Stimulated activated CD4-positive, alpha-beta T cell treated with anti-CD3 and anti-CD28 coated beads, Interleukin-1b, Interleukin-23, amount 100 ng/mL, for 1 hour (primary cell): ENCODE measurements at places on chromosomes 7 and 10.

DNA sequence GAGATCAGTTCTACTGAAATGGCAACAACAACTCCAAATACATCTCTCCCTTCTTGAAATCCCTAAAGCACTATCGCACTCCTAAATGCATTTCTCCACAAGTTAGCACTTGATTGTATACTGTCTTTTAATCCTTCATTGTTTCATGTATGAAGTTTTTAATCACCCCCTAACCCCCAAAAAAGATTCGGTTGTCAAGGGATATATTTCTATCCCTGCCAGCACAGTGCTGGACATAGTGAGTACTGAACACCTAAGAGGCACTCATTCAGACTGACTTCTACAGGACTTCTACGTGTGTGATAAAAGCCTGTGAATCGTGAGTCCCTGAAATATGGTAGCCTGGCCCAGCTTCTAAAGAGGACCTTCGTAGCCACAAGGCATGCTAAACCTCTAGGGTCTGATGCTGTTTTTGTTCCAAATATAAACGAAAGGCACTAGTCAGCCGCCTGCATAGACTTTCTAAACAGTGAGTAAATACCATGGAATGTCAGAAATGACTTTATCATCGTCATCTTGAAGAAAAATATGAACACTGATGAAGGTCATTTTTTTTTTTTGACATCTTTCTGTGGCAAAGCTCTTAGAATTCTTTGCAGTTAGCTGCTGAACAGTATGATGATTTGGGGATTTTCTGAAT is 14.6 kb upstream of the ZSCAN21 start:
- no peak for DNase-seq

DNA sequence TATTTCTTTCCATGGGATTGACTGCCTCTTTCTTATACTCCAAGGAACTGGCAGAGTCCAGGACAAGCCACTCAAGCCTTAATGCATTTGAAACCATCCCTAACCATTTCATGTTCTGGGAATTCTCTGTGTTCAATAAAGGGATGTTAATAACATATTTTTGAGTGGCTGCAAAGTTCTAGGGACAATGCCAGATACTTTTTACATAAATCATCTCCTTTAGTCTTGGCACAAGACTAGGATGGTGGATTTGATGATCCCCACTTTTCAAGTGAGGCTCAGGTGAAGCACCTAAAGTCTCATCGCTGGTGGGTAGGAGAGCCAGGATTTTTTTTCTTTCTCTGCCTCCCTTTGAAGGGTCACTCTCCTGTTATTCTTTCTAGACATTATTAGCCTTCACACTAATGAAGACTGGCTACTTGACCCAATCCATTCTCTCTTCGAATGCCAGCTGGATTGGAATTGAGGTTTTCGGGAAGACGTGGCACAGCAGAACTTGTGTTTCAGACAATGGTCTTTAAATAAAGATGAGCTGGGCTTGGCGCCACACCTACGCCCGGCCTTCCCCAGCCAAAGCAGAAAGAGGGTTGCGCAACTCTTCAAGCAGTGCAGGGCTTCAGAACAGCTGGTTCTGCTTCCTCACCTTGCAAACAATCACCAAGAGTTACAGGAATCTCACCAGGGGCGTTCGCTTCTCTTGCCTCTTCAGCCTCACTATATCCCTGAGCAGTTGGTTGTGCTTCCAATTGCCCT is 73.8 kb upstream of the BMPER start:
- no peak for DNase-seq

- no peak for DNase-seq
Measured at GRCh38 chr10:88991899-88992320, 1.3 kb downstream of the FAS start.

DNA sequence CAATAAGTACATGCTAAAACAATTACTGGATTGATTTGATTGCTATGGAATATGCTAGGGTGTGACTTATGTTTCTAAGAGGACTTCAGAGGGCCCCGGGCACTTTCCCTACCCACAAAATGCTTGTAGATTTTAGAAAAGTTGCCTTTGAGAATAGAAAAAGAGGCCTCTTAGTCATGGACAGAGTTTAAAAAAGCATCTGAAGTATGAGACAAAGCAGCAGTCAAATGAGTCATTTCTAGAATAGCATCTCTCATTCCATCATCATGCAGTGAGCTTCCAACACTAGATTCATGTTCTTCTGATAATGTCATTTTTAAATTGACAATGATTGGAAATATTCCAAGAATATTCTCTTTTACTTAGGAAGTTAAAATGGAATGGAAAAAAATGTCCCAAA is 675.1 kb upstream of the PCDH15 start:
- DNase-seq, result no peak

DNA sequence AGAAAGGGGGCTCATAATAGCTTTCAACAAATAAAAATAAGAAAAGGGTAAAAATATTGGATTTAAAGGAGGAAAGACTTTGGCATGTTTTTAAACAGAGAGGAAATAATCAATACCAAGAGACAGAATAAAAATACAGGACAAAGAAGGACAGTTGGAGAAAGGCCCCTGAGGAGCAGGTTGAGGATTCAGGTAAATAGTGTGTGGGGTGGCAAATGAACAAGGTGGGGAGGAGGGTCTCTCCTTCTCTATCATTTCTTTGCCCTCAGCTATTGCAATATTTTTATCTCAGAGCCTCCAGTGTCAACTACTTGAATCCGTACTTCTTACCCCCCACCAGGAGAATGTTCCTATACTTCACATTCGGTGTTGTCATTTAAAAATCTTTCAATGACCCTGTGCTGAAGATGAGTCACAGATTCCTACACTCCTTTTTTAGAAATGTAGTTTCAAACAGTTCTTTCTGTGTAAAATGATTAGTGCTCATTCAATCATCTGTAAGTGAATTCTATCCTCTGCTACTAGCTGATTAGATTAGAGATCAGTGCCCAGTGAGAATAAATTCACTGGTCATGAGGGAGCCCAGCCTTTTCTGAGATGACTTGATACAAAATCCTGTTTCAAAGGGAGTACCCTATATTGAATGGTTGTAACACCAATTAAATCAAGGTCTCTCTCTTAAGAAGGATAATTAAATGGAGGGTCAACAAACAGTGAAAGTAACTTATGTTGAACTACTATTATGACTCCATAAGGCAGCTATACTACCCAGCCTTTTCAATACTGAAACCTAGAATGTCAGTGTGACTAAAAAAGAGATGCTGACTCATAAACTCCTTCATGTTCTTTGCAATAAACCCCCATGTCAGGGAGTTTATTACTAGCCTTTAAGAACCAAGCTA is 50.4 kb upstream of the WNT16 start:
- no peak for DNase-seq

GRCh38 chr10:22609251-22609650 is 105.1 kb downstream of the PIP4K2A start:
- DNase-seq, result no peak

DNA sequence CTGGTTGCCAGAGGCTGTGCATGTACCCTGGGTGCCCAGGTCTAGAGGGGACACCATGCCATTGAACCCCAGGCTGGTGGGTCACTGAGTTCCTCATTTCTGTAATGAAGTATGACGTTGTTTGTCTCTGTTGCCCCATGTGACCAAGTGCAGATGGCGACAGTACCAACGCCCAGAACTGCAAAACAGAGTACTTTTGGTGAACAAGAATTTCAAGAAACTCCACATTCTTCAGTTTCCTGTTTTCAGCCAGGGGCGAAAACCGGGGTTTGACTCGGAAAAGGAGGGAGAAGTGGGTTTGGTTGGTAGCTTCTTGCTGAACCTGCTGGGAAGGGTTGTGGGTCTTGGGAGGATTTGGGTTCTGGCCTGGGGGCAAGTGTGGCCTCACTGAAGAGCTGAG is 18.2 kb downstream of the CYP17A1 start:
- DNase-seq, result no peak

GRCh38 chr10:21990449-21990848 is 13.1 kb downstream of the DNAJC1 start:
- DNase-seq, result no peak

DNA sequence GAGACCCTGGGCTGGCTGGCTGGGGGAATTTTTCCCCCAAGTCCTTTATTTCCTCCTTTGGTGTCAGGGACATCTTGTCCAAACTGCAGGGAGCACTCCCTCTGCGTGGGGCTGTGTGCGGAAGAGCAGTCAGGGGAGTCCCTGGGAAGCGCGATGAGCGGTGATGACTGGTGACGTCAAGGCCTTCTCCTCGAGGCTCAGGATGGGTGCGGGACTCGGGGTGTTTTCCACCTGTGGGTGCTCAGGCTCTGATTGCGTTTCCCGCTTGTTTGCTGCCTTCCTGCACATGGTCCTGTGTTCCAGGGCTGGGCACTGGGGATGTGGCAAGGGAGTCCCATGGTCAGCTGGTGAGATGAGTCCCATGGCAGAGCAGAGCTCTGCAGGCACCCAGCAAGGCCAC is 101.2 kb downstream of the DOCK1 start:
- DNase-seq, result no peak
